Stimulated activated CD8-positive, alpha-beta memory T cell treated with anti-CD3 and anti-CD28 coated beads, Interleukin-4, amount 100 ng/mL, for 1 hour (primary cell): ENCODE measurements at places on chromosomes 3 and 15.

GRCh38 chr3:178386401-178386800, 149.8 kb upstream of the KCNMB2 start:
- DNase-seq: no peak

- DNase-seq: no peak
Measured at GRCh38 chr3:189589179-189589569, 42.0 kb upstream of the TP63 start.

GRCh38 chr3:183064475-183064874, 34.8 kb downstream of the MCCC1 start:
- DNase-seq: no peak

DNA sequence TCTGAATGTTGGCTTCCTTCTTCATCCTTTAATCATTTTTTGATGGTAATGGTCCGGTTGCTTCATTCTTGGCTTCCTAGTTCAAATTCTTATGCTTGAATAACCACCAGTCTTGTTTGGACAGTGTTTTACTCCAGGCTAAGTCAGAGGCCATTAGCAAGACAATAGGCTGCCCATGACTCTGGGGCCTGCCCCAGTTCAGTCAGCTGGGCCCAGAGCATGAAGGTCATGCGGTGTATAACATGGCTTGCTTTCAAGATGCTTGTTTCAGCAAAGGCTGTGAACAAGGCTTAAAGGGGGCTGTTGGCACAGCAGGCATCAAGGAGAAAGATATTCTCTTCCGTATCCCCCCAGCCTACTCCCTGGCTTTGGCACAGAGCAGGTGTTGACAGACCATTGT, 13.7 kb downstream of the TM4SF18 start:
- DNase-seq: no peak

DNA sequence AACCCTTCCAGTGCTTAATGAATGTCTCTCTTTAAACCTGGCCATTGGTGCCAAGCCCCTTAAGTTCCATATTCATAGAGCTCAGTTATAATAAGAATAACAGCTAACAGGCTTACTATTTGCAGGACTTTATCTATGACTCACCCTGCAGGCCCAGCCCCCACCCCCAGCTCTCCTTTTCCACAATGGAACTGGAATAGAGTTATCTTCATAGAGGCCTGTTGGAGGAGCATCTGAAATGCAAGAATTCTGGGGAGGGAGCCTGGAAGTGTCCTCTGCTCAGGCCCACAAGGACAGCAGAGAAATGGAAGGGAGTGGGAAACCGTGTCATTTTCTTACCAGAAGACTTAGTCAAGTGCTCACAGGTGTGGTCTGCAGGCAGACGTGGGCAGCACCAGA, 52.8 kb downstream of the SEMA5B start:
- no peak for DNase-seq

DNA sequence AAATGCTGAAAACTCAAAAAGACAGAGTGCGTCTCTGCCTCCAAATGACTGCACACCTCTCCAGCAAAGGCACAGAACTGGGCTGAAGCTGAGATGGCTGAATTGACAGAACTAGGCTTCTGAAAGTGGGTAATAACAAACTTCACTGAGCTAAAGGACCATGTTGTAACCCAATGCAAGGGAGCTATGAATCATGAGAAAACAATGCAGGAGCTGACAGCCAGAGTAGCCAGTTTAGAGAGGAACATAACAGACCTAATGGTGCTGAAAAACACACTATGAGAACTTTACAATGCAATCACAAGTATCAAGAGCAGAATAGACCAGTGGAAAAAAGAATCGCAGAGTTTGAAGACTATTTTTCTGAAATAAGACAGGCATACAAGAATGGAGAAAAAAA, 10.1 kb upstream of the AVEN start:
- no peak for DNase-seq

DNA sequence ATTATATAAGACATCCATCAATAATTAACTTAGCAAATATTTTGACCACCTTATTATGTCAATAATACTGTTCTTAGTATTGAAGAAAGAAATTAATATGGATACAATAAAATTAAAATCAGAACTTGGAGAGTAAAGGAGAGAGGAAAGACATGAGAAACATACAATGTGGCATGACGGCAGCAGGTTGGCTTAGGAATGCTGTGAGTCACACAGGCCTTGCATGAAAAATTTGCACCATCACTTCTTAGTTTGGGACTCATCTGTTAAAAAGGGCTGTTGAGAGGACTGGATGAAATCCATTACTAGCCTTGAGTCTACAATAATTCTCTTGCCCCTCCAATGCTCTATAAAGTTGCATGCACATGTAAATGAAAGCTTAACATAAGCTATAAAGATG, 880.8 kb downstream of the ROBO1 start:
- DNase-seq: no peak

- no peak for DNase-seq
Measured at GRCh38 chr3:60294181-60294580, 957.1 kb downstream of the FHIT start.

GRCh38 chr15:68784206-68784605, 36.5 kb downstream of the ANP32A start:
- DNase-seq: no peak

- DNase-seq: no peak
Measured at GRCh38 chr15:45163508-45163856, 24.3 kb downstream of the SHF start.

DNA sequence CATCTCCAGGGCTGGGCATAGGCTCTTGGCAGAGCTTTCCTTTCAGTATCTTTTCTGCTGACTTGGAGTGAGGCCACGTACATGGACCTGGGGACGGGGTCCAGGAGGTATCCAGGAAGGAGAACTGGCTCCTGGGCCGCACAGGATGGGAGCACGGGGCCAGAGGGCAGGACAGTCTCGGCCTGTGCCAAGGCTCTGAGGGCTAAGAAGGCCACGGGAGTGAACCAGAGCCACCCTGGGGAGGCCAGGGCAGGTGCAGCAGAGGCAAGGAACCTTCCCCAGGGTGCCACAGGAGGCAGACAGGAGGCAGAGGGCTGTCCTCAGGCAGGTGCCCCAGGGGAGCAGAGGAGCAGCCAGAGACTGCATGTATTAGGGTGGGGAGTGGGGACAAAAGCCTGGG, 50.3 kb downstream of the PLXNA1 start:
- DNase-seq: no peak

DNA sequence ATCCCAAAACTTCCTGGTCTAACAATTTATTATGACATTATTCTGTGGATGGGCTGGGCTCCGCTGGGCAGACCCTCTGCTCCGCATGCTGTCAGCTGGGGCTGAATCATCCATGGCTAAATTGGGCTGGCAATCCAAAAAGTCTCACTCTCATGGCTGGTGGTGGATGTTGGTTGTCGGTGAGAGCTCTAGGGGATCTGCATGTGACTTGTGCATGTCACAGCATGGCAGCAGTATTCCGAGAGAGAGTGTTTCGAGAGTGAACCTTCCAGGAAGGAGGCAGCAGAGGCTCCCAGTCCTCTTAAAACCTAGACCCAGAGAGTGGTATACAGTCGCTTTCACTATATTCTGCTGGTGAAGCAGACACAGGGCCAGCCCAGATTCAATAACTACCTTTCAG, 9.9 kb downstream of the RARB start:
- no peak for DNase-seq

DNA sequence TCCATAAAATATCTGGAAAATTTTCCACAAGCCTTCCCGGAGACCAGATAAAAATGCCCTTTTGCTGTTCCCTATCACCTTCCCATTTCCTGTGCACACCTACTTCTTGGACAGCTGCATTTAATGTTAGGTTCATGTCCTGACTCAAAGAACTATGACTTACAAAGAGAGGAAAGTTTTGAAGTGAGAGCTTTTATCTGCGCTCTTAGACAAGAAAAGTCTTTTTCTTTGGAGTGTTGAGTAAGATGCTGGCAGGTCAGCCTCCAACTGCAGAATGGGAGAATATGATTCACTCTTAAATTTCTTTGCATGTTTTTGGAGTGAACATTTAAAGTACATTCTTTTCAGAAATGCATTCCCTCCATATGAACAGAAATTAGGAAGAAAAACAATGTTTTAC, 147.3 kb upstream of the DPH6 start:
- no peak for DNase-seq

DNA sequence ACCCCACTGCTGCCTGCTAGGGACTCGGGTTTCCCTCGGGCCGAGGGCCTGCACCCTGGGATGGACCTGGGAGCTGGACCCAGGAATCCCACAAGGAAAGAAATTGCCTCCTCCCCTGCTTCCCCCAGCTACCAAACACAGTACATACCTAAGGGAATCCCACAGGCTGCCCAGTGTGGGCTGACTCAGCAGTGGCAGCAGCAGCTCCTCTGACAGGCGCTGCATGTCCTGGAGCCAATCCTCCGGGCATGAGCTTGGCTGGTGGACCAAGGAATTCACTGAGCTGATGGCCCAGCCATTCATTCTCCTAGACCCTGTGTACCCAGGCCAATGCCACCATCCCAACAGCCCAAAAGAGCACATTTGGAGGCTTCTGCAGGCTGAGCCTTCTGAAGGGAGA, 9.5 kb upstream of the LTK start:
- no peak for DNase-seq

DNA sequence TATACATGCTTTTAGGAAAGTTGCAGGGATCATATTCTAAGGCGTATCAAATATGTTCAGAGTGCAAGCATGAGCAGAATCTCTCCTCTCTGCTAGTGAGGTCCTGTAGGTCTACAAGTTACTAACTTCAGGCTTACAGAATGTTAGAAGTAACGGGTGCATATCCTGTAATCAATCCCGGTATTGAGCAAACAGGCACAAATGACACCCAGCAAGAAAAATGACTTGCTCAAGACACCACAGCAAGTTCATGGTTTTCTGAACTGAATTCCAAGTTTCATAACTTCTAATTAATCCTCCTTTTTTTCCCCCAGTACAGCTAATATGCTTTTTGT, 353.9 kb upstream of the TPRG1 start:
- DNase-seq: no peak

DNA sequence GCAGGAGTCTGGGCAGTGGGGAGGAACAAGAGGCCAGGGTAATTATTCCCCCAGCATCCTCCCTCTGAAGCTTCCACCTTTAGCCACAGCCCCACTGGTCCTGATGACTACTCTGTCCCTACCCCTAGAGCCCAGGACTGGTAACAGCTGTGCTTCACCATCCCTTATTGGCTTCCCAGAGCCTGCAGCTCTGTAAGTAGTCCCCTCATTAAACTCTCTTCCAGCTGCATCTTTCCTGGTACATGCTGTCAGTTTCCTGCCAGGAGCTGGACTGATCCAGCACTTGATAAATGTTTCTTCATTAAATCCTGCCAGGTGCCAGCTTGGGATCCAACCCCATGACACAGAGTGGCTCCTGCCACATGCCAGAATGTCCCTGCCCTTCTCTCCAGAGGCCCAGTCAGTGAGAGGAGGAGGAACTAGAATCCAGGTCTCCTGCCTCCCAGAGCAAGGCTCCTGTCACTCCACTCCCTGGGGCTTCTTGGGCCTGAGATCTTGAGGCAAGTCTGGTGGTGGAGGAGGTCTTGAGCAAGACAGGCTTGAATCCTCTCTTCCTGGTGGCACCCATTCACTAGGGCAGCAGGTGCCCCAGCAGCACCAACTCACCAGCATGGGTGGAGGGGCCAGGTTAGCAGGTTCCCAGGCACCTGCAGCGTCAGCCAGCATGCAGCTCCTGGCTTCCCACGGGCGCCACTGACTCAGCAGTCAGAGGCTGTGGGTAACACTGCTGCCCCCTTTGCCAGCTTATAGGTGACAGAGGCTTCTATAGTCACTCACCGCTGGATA, 27.6 kb downstream of the FBXW12 start:
- DNase-seq: no peak

- DNase-seq: no peak
Measured at GRCh38 chr3:184568924-184569829, 7.6 kb downstream of the EPHB3 start.

- no peak for DNase-seq
Measured at GRCh38 chr15:69480932-69481331, 28.3 kb downstream of the RPLP1 start.

DNA sequence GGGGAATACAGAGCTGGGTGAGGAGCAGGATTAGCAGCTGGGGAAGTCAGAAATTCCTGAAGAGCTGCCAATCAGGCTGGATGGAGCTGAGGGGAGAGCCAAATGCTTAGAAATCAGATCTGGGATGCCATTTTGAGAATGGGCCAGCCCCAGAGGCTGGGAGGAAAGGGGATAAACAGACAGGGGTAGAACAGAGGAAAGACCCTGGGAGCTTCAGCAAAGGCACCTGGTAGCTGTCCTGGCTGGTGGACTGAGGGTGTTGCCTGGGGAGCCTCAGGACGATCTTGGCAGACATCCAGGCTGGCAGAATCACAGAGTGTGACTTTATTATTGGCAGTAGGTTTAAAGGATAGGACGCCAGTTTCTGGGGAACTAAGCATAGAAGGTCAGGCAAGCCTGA, 97.8 kb downstream of the SQOR start:
- DNase-seq: no peak

DNA sequence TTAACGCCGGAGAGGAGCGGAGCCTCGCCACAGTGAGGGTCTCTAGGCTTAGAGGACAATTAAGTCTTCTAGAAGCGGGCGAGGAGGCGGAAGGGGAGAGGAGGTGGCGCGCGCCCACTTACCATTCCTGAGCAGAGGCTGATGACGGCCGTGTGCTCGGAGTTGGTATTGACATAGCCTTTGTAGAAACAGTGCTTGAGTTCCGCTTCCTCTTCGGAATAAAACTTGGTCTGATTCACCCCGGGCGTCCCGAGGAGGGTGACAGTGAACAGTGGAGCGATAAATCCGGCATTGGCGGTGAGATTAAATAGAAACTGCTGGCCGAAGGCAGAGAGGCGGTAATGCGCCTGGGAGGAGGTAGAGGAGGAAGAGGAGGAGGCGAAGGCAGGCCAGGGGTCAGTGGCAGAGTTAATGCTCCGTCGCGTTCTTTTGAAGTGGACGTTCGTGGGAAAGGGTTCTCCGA, 1.3 kb downstream of the ADAMTS9 start:
- DNase-seq: no peak

DNA sequence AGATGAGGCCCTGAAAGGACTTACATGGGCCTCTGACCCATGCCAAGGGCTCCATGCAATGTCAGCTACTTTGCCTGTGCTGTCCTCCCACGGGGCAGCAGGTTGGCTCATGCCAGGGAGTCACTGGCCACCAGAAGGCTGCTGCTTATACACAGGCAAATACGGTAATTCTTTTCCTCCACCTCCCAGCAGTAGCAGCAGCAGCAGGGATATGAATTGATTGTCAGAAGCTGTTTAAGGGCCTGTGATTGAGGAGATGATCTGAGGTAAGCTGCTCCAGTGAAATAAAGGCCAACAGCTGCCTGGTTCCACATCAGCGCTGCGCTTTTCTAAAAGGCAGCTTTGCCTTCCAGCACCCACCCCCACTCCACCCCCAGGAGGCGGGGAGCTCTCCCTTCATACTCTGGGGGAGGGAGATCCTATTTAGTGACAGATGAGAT, 250.5 kb downstream of the SHQ1 start:
- DNase-seq: no peak

DNA sequence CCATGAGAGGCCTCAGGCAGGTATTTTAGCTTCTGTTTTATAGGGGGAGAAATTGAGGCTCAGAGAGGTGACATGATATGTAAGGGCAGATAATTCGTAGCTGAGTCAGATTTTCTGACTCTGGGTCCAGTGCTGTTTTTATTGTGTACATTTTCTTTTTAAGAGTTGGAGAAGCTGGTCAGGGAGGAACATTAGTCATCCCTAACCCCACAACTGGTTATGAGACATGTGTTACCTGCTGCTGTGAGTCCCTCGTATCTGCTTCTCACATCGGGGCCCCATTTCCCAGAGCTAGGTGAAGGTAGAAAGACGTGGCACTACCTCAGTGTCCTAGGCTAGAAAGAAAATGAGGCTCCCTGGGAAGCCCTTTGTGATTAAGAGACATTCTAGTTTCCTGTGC, 28.6 kb downstream of the GALNT15 start:
- no peak for DNase-seq
